NCI-H2107 (cell line): ENCODE measurements at places on chromosomes 3 and 15.

- peak; percentile 64 for DNase-seq
Measured at GRCh38 chr3:98022978-98023820, 11.9 kb downstream of the GABRR3 start.

GRCh38 chr3:47082519-47082918 is 81.4 kb downstream of the SETD2 start:
- no peak for DNase-seq

DNA sequence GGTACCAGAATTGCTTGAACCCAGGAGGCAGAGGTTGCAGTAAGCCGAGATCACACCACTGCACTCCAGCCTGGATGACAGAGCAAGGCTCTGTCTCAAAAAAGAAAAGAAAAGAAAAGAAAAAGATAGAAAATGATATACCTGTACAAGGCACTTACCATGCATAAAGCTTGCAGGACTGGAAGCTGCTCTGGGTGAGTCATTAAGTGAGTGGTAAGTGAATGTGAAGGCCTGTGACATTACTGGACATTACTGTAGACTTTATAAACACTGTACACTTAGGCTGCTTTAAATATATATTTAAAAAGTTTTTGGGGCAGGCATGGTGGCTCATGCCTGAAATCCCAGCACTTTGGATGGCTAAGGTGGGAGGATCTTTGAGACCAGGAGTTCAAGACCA is 99.2 kb downstream of the SLMAP start:
- no peak for DNase-seq

DNA sequence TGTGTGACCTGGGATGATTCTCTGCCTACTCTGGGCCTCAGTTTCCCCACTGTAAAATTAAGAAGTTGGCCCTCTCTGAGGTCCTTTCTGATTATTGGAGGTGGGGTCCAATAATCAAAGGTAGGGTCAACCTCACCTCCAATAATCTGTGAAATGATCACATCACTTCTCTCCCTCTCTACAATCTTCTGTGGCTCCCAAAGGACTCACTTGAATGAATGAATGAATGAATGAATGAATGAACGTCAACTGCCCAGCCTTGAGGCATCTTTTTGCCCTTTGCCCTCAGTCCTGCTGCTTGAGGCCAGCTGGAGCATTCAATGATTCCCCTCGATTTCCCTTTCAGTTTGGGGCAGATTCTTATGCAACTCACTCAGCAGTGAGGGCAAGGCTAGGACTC is 26.7 kb upstream of the GRIP2 start:
- no peak for DNase-seq

- no peak for DNase-seq
Measured at GRCh38 chr3:110598847-110599490, 472.6 kb upstream of the NECTIN3 start.

DNA sequence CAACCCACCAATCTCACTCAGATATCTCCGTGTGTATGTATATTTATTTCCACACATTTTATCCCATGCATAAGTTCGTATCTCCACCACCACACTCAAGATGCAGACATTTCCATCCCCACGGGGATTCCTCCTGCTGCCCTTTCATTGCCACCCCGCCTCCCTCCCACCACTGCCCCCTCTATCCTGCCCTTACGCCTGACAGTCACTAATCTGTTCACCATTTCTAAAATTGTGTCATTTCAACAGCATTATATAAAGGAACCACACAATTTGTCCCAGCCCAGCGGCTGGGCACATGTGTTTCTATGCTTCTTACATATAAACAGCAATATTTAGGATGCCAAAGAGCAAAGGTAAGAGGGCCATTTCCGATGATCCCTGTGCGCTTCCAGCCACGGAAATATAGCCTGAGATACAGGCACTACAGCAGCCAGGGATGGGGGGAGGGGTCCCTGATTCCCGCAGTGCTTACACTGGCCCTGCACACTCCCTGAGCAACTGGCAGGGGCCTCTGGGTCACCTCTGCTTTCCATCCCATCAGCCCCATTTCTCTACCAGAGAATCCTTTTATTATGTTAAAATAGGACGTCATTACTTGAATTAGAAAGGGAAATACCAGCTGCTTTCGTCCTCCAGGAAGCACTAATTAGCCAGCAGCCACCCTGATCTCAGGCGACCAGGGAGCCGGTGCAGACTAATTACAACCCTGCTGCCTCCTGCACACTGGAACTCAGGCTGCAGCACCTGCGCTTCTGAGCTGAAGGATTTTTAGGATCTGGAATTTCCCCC is 372.0 kb upstream of the ATP10A start:
- no peak for DNase-seq

DNA sequence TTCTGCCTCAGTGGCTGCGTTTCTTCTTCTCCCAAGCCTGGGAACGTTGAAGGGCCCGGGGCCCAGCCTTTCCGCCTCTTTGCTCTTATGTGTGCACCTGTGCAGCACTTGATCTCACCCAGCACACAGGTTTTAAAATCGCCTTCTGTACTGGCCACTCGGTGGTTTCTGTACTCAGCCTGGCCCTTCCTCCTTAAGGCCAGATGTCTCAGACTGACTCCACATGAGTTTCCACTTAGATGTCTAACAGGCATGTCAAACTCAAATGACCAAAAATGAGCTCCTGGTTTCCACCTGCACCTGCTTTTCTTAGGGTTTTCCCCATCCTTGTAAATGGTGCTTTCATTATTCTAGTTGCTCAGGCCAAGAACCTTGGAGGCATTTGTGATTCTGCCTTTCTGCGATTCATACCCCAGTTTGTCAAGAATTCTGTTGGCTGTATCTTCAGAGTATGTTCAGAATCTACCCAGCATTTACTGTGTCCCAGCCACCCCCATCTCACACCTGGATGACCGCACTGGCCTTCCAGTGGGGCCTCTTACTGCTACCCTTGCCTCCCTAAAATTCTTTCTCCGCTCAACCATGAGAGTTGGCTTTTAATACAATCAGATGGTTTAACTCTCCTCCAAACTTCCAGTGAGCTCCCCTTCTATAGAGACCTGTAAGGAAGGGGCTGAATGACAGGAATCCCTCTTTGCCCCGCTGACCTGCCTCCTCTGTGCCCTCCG is 2.2 kb upstream of the TRAK1 start:
- DNase-seq, result no peak

DNA sequence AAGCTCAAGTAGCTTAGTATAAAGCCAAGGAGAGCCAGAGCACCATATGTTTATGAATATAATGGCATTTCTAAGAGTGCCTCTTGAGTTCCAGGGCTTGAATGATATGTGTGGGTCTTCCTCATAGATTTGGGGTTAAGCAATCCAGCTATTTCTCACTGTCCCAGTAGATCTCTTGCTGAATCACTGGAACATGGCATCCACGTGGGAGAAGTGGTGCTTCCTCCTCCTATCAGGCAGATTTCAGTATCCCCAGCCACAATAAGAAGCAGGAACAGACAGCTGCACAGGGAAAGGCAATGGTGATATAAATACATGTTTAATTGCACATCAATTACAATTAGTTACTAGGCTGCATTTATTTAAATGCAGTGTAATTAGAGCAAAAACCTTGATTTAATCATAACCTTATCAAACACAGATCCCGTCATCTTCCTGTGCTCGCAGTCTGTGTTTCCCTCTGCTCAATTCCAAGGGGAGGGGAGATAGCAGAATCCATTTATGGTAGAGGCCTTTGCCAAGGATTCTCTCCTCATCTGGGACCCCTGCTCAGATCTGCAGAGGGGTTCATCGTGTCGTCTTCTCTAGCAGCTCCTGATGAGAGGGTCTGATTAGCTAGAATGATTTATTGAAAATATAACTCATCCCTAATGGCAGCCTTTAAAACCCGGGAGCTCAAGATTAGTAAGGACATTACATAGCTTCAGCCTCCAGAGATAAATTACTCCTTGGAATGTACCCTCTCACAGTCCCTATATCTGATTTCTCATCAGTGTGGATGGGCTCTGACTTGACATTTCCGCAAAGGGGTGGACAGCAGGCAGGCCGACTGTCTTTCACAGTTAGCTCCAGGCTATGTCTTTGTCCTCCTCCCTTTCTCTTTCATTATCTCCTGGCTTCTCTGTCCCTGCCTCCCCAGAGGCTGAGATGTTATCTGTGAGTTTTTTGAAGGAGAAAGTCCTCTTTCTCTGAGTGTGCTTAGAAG is 775.9 kb downstream of the AGBL1 start:
- no peak for DNase-seq

- no peak for DNase-seq
Measured at GRCh38 chr15:77162872-77163633, 92.1 kb upstream of the TSPAN3 start.

DNA sequence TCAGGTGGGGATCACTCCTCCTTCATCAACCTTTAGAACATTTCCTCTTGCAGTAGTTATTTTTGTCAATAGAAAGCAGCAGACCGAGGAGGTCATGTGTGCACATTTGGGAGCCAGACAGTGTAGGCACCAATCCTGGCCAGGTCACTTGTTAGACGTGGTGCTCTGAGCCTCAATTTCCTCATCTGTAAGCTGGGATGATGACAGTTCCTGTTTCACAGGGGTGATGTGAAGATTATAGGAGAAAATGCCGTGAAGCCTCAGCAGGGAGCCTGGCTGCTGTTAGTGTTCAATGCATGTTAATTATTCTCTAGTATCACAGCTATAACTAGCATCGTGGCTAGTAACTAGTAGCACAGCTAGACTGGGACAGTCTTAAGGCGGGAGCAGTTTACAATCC is 64.7 kb downstream of the ATP2B2 start:
- no peak for DNase-seq

- DNase-seq, result no peak
Measured at GRCh38 chr3:10804183-10804648, 11.8 kb upstream of the SLC6A11 start.

GRCh38 chr3:32818229-32818969 is 602 bp downstream of the TRIM71 start:
- no peak for DNase-seq

DNA sequence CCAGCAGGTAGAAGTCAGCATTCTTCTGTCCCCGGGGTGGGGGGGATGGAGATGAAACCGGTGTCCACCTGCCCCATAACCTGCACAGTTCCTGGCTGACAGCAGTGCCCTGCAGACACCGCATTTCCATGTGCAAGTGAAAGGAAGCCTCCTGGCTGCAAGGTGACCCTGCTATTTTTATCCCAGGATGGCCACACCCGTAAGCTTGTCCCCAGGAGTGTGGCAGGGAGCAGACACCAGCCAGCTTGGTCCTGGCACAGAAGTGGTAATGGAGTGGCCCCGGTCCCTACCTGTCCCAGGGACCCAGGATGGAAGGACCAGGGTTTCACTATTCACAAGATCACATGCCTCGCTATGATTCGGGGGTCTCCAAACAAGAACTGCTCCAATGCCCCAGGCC is 85.3 kb upstream of the RPL32 start:
- no peak for DNase-seq

- DNase-seq, result no peak
Measured at GRCh38 chr3:60431599-60431958, 819.7 kb downstream of the FHIT start.

- DNase-seq, result no peak
Measured at GRCh38 chr3:13019243-13020095, 53.8 kb downstream of the IQSEC1 start.

DNA sequence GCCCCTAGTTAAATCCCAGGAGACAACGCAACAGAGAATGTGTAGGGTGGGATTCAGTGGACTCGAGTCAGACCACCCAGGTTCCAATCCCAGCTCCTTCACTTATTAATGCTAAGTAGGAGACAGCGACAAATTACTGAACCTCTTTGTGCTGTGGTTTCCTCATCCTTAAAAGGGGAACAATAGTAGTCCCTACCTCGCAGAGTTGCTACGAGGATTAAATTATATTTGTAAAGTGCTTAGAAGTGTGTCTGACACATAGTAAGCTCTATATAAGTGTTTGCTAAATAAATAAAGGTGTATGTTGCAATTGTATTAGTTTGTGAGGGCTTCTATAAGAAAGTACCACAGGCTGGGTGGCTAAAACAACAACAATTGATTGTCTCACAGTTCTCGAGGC is 58.0 kb upstream of the PPARG start:
- DNase-seq, result no peak

DNA sequence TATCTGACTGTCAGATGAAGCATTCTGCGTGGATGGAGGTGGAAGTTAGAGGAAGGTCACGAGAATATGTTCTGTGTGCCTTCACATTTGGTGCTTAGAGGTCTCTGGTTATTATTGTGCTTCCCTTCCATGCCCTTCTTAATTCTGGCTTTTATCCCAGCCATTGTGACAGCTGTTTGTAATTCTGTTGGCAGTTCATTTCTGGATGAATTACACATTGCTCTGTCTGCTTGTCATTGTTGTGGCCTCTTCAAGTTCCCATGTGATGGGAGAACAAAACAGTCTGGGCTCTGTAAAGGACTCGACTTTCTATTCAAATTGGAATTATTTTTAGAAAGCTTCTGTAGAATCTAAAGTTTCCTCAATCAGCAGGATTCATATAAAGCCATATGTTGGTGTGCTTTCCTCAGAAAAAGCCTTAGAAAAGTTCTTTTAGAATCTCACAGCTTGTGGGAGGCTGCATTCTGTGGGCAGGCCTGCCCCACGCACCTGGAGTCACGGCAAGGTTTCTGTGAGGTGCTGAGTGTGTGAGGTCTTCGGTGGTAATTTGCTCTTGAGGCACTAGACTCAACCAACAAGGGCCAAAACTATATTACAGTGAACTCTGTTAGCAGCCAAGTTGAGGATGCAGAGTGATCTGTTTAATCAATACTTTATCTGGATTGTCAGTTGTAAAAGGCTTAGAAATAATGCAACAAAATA is 397.4 kb upstream of the AZI2 start:
- DNase-seq, result no peak

DNA sequence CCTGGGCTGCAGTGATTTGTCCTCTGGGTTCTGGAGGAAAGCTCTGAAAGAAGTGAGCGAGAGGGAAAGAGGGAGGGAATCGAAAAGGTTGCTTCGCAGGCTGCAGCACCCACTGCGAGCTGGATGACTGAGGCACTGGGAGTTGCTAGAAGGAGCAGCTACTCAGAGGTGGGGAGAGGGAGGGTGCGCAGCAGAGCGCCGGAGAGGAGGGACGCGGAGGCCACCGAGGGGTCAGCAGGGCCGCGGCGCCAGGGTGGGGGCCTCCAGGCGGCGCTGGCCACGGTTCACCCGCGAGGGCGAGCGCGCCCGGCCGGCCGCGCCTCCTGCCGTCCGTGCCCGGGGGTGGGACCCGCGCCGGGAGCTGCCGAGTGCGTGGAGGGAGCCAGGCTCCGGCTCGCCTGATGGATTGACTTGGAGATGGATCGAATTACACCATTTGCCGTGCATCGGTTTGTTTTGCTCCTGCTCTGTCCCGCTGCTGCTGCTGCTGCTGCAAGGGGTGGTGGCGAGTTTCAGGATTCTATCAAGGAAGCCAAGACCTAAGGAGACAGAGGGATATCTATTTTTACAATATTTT is at the start of gene SEMA6D:
SEMA6D (plus strand) TSS at position 470 of the 577 bp plus-strand sequence. CDS start 42,294 bp downstream, outside the sequence.
- peak; percentile 32 for DNase-seq

DNA sequence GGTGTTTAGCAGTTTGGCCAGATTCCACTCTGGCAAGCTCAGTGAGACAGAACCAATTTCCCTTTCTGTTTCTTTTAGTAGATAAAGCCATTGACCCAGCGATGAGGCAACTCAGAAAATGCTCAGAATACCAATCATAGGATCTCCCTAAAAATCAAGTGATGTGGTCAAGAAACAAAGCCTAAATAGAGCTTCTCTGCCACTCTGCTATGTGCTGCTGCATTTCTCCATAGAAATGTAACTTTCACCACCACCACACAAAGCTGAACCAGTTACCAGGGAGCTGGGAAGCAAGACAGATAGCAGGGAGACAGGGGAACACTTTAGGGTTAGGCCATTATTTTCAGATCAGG is 109.8 kb downstream of the RPL22L1 start:
- no peak for DNase-seq
